H1 (cell line): ENCODE measurements at places on chromosomes 16 and 17.
A peak's percentile ranks its signal among the peaks of the same experiment; 100 is the strongest.

DNA sequence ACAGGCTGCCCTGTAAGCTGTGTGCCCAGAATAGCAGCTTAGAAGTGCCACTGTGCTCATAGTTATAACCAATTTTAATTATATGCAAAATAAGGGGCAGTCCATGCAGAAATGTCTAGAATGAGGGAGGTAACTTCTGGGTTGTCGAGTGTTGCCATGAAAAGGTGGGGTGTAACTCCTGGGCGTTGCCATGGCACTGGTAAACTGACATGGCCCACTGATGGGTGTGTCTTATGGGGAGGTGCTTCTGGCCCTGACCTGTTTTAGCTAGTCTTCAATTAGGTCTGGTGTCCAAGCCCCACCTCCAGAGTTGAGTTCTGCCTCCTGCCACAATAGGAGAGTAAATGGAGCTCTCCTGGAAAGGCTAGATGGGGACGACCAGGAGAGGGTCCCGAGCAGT is 120.6 kb downstream of the SALL1 start:
- DNase-seq: no peak

DNA sequence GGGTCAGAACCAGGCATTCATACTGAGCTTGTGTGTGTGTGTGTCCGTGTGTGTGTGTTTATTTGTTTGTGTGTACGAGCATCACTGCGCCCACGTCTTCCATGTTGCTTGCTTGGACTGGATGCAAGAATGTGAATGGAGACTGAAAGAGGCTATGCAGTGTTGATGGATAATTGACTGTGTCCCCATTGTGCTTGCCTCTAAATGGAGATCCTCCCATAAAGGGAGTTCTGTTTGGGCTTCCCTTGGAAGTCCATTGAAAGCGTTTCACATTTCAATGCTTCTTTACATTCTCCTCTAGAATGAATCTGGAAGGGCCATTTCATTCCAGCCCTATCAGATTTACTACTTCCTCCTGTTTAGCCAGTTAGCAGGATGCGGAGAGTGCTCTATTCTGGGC is 124.0 kb downstream of the GP2 start:
- no peak for DNase-seq

DNA sequence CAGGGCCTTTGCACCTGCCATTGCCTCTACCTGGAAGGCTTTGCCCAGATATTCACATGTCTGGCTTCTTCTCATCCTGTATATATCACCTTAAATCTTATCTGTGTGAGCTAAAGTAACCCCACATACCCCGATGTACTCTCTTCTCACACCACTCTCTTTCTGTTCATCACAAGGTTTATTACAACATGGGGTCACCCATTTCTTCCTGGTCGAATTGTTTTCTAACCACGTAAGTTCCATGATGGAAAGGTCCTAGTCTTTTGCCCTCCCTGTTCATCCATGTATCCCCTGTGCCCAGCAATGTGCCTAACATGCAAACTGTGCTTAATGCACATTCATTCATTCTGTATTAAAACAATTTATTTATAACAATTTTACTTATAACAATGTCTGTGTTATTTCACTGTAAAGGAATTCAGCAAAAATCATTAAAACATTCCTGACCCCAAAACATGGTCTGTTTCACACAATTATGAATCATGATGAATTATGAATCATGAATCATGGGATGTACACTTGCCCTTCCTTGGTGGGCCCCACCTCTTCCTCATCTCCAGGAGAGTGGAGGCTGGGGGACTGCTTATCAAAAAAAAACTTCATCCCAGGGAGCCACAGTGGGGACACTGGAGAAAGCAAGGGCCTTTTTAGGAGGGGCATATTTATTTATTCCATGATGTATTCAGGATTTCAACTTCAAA is 336.4 kb downstream of the GRIN2A start:
- DNase-seq: no peak

GRCh38 chr16:54411544-54411943 is 125.0 kb upstream of the IRX3 start:
- DNase-seq: no peak

GRCh38 chr17:39981207-39981741 is 667 bp downstream of the PSMD3 start:
- no peak for DNase-seq

- DNase-seq: no peak
Measured at GRCh38 chr17:75980188-75981018, 1.4 kb downstream of the TEN1 start.

- no peak for DNase-seq
Measured at GRCh38 chr16:19304750-19305149, 19.2 kb downstream of the CLEC19A start.

GRCh38 chr17:44095647-44096496 is 25.3 kb downstream of the G6PC3 start:
- DNase-seq: peak; percentile 78

DNA sequence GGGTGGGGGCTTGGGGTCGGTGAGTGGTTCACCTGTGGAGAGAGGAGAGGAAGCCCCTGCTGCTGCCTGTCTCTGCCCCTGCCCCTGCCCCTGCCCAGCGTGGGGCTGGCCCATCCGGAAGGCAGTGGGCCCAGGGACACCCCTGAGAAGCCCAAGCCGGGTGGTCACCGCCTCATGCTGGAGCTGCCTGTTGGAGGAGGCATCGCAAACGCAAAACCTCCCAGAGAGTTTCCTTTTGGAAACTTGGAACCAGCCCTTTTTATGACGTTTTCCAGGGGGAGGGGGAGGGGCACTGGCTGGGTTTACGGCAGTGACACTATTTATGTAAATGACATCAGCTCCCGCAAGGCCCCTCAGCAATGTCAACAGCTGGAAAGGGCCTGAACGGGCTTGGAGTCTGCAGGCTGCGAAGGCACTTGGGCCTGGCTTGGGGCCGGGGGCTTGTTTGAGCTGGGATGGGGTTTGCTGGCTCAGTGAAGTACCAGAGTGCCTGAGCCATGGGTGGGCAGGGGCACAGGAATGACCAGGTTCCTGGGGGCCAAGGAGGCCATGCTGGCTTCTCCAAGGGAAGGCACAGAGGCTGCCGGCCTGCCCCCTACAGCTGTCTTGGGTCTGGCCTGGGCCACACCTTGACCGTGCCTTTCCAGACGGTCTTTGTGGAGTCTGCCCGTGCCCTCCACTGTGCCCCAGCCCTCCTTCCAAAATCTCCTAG is 219.5 kb downstream of the NTN1 start:
- no peak for DNase-seq

DNA sequence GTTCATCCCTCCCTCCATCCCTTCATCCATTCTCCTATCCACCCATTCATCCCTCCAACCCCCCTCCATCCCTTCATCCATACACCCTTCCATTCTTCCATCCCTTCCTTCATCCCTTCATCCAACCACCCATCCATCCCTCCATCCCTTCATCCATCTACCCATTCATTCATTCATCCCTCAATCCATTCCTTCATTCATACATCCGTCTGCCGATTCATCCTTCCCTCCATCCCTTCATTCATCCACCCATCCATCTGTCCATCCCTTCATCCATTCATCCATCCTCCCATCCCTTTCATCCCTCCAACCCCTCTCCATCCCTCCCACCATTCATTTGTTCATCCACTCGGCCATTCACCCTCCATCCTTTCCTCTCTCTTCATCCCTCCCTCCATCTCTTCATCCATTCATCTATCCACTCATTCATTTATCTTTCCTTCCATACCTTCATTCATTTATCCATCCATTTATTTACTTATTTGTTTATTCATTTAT is 95.7 kb downstream of the FOXL1 start:
- DNase-seq: no peak

- DNase-seq: no peak
Measured at GRCh38 chr16:2777903-2778629, 986 bp upstream of the ELOB start.

DNA sequence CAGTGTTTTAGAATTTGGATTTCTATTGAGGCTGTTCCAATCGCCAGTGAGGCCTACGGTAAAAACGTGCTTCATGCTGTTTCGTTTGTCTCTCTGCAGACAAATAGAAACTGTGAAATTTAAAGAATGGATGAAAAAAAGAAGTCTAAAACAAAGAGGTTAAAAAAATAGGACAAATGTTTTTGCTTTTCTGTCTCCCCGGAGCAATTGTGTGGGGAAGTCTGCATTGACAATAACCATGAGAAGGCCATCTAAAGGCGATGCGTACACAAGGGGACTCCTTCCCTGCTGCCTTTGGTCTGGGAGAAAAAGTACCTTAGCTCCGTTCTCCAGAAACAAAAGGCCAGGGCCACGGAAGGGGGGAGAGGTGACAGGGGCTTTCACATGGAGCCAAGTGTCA is 4.6 kb upstream of the ZFHX3 start:
- no peak for DNase-seq

- no peak for DNase-seq
Measured at GRCh38 chr17:68749349-68750207, 148.4 kb upstream of the FAM20A start.

- peak; percentile 54 for DNase-seq
Measured at GRCh38 chr16:22948058-22948602, 134.2 kb downstream of the HS3ST2 start.

- DNase-seq: no peak
Measured at GRCh38 chr16:87489434-87490045, 3.3 kb downstream of the ZCCHC14 start.

DNA sequence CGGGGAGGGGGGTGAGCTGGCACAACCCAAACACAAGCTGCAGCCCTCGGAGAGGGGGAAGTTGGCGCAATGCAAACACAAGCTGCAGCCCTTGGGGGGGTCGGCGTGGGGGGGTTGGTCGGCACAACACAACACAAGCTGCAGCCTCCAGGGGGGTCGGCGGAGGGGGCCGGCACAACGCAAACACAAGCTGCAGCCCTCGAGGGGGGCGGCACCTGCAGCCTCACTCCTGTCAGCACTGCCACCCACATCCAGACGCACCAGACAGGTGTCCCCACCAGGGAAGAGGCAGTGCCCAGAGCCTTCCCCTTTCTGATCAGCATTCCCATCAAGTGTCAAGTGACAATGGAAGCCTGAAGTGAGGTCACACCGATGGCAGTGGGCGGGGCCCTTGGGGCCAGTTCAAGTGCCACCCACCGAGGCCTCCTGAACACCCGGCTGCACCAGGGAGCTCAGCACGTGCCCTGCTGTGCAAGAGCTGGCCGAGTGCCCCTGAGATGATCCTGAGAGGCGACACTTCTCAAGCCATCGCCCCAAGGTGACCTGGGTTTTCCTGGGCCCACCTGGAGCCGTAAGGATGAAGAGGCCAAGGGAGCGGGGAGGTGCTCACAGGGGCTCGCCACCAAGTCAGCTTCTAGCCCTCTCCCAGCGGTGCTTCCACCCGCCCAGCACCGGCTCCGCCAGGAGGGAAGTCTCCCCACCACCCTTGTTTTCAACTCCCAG is 59.3 kb downstream of the KLHDC4 start:
- DNase-seq: no peak

- DNase-seq: no peak
Measured at GRCh38 chr16:54027062-54027461, 259.5 kb downstream of the IRX3 start.

- no peak for DNase-seq
Measured at GRCh38 chr17:73423159-73423715, 111.4 kb upstream of the CDC42EP4 start.
